ENCODE measurements at places on chromosomes 5 and 9.

DNA sequence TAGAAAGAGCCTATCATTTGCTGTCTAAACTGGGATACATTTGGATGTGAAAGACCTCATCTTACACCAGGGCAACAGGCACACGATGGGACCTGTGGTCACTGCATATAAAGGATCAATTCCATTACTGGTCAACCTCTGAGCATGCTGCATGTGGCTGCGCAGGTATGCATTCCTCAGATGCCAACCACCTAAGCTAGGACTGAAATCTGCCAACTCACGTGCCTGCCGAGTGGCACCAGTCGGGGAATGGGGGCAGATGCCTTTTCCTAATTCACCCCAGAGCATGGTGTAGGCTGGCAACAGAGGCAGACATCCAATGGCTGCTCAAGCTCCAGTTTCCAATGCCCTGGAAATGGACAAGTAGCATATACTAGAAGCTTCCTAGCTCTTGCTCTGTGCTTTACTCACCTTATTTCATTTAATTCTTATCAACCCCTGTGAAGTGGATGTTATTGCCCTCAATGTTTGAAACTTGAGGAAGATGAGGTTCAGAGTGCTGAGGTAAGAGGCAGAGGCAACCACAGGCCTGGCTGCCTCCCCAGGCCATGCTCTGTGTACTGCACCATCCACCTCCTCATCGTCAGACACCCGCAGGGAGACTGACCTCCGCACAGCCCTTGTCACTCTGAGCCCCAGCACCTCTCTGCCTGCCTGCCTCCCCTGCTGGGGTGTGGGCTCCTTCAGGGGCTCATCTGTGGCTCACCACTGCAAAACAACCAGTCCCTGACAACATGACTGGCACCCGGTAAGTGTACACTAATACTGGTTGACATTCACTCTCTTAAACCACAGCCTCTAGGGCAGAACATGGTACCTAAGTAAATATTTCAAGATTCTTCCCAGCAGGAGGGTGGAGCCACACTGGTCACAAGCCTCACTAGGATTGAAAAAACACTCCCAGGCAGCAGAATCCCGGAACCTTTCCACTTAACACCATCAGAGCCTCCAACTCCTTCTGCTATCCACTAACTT is 228.5 kb downstream of the CRB2 start:
- no peak for DNase-seq

DNA sequence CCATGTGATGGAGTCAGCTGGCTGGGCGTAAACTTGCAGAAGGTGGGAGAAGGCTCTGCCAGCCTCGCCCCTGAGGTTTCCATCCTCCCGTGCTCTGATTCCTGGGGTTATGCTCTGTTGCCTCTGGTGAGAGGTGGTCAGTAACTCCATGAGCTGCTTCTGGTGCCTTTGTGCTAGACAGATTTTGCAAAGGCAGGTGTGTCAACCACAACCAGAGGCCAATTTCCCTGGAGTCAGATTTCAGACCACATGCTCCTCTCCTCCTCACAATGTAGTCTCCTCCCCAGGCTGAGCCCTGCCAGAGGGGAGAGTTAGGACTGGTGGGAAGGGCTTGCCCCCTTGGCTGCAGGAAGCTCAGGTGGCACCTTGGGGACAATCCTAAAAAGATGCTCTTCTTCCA is 38.8 kb upstream of the TENT4A start:
- no peak for DNase-seq

- no peak for DNase-seq
Observed at GRCh38 chr9:87594194-87594593, 96.5 kb downstream of the DAPK1 start.

DNA sequence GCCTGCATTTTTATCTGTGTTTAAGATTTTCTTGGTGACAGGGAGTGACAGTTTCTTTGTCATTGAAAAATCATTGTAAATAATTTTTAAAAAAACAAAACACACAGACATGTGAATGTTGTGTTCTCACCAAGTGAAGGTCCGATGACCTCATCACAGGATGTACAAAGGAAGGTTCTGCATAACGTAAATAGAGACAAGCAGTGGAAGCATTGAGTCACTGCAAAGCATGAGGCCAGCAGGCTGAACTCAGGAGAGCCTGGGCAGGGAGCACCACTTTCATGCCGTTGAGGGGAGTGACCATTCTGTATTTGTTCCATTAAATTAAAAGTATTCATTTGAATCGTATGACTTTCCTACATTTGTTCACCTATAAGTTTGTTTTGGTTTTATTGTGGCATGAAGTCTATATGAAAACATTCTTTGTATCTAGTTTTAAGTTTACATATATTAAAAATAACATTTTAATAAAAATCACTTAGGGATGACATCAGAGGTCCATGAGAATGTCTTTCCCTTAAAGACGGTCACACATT is 70.4 kb upstream of the TLE1 start:
- DNase-seq, result no peak

DNA sequence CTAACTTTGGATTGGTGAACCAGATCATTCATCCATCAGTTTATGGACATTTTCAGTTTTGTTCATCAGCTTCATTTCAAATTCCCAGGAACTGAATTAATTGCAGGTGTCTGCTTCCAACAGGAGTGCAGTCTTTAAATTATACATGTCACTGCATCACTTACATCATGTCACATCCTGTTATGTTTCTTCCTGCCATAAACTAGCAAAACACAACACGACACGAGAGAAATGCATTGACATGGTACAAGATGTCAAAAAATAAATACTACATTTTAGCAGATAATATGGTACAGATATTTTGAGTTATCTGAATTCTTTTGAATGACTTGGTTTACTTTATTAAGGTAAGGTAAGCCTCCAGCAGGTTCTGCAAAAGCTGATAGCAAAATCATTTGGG is 415.5 kb downstream of the NR2F1-AS1 start:
- no peak for DNase-seq

DNA sequence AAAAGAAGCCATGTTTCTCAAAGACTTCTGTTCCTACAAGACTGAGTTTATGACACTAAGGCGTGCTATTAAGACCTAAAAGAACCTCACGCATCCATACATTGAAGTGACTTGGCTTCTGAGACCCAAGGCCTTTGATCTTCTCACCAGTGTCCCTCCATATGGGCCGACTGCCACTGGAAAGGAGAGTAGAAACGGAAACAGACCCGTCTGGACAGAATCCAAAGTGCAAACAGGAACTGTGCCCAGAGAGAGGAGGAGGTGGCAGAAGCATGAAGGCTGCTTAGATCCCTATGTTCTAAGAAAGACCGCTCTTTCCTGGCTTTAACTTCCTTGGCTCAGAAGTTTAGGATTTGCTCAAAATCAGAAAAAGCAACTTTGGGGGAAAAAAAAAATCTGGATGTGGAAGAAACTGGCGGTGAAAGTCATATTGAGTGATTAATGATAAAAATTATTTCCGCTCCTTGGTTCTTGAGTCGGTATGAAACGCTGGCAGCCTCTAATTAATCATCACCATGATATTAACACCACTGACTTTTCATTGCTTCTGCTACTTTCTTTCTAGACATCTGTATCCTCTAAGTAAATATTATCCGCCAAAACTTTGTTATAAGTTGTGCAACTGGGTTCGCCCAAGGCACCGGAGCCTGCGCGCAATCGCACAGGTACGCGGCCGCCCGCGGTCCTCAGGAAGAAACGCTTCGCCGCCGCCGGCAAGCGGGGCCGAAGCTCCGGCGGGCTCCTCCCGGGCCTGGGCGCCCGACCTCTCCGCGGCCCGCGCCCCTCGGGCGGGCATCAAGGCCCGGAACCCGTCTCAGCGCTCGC is 726 bp downstream of the DAP start:
- DNase-seq, result peak; percentile 35

DNA sequence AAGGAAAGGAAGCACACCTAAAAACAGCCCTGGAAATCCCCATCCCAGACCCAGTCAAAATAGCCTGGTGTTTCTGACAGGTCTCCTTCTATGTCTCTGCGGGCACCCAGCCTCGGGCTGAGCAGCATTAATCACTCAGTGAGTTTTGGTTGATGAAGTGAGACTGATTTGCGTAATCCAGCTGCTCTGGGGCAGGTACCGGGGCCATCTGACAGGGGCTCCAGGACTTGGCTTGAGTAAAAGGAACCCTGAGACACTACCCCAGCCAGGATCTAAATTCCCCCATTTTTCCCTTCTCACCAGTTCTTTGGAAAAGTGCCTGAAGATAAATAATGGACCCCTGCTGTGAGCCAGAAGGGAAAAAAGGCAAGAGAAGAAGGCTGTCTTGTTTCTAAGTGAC is 596 bp downstream of the SLC28A3 start:
- no peak for DNase-seq

DNA sequence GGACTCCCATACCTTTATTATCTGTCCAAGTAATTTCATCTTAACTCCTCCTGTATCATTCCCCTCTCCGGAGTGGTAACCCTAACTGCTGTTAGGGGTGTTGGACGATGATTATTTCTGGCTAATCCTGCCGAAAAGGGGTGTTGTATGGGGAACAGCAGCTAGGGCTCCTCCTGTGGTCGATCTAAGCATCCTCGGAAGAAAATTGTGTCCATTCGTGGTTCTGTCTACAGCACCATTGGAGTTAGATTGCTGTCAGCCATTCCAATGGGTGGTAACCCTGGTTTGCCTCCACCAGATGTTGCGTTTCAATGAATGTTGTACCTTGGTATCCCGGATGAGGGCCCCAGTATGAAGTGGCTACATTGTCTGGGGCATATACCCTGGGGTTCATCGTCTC is 35.6 kb upstream of the LMNB1 start:
- no peak for DNase-seq

GRCh38 chr9:114017741-114018715 is 60.1 kb downstream of the AMBP start:
- no peak for DNase-seq

GRCh38 chr5:148817606-148818005 is 8.8 kb upstream of the ADRB2 start:
- no peak for DNase-seq

DNA sequence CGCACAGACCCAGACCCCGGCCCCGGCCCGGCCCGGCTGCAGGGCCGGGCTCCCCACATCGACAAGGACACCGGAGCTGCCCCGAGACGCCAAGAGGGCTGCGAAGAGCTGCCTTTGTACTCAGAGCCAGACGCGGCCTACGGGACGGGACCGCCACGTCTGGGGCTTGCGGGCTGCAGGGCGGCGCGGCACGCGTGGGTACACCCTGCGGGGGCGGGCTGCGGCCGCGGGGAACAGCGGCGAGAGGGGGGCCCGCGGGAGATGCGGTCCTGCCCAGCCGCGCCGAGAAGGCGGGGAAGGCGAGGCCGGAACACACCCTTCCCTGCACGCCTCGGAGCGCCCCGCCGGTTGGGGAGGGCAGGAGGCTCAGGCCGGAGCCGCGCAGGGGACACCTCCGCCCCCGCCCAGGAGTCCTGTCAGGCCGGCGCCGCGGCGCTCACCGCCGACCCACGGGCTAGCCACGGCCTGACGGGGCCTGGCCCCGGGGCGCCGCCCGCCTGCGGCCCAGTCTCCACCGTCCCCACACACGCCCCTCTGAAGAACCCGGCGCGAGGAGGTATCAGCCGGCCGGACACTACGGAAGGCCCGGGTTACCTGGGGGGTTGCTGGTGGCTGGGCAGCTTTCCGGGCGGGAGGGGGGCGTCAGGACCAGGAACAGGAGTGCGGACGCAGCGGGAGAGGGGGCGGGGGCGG is 478 bp downstream of the RAB14 start:
- peak; percentile 28 for DNase-seq

DNA sequence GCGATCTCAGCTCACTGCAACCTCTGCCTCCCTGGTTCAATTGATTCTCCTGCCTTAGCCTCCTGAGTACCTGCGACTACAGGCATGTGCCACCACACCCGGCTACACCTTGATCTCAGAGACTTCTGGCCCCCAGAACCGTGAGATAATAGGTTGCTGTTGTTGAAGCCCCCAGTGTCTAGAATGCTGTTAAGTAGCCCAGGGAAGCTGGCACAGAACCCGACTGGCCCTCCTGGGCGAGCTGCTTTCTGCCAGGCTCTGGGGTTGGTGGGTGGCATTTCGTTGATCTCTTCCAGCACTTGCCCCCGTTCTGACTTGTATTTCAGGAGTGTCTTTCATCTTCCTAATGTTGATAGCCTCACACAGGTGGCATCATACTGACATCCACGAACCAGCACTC is 807.1 kb downstream of the CDH9 start:
- DNase-seq, result no peak

DNA sequence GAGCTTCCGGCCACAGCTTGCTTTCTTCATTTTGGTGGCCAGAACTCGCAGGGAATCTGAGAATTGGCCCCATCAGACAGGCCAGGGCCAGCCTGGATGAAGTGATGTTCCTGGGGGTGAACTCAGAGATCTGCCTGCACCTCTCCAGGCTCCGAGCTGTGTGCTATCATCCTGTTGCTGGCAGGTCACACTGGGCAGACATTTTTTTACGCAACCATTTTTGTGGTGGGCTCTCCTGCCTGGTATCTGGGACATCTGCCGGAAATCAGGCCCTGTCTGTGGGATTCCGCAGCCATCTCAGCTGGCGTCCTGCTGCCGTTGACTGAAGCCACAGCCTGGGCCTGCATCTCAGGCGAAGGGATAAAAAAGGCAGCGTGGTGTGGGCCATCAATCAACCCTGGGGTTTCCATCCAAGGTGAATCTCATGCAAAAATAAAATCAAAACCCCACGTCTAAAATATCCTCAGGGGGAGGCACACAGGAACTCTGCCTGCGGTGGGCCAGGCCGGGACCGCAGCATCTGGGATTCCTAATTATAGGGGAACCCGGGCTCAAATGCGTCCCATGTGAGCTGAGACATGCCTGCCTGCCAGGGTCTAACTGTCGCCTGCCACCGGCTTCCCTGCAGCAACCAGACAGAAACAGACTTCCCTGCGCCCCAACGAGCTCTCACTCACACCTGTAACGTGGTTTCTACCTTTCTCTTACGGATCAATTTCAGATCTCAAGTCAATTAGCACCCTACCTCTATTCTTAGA is 174.3 kb downstream of the SYK start:
- no peak for DNase-seq

GRCh38 chr9:89654025-89654662 is 49.3 kb downstream of the GADD45G start:
- DNase-seq, result no peak

- DNase-seq, result peak; percentile 45
Observed at GRCh38 chr9:129496473-129497004, 124.4 kb downstream of the C9orf50 start.

DNA sequence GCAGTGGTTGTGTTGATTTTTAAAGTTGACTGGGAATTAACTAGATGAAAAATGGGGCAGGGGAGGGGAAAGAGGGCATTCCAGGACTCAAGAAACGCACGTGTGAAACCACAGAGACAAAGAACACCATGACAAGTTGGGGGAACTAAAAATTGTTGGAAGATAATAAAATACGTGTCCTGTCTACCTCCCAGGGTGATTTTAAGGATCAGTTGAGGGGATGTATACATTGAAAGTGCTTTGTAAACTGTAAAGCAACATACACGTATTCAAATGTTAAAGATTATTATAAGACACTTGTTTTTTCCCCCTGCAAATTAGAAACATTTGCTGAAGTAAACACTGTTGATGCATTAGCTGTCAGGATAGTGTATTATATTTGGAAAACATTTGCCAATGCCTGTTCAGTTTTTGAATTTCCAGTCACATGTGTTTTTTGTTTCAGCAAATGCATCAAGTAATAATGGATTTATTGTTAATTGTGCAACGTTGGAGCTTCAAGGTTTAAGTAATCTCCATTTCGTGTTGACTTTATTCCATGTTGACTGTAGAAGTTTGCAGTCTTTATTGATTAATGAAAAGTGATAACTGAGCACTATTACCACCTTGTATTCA is 412.7 kb downstream of the ACTL7B start:
- no peak for DNase-seq
